GM23338 (cell line): ENCODE measurements at places on chromosomes 7 and 10. TPM values are rescaled to one million over a fixed set of nuclear protein-coding genes. Genes with fewer than 3 reads are reported as not detected.

DNA sequence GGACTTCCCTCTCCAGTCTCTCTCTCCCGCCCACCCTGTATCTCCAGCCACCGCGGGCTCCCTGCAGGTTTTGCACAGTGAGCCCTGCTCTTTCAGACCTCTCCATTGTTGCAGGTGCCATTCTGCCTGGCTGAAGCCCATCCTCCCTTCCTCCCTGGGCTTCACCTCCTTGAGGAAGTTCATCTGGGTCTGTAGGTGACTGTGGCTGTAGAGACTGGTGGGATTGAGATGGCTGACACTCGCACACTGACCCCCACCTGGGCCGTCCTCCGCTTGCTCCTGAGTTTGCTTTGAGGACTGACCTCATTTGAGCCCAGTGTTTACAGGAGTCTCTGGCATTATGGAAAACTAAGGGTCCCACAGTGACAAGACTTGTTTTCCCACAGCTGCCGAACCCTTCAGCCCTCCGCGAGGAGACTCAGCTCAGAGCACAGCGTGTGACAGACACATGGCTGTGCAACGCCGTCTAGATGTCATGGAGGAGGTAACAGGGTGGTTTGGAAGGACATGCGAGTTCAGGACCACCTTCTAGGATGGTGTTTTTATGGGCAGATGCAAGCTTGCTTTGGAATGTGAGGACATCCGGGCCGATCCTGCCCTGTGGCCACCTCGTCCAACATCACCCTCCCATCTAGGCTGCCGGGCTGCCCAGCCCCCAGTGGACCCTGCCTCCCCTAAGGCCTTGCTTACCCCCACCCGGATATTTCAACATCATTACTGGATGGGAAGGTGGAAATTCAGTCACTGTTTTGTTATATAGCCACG is 9.3 kb downstream of the PLAC9 start:
- no peak for DNase-seq

DNA sequence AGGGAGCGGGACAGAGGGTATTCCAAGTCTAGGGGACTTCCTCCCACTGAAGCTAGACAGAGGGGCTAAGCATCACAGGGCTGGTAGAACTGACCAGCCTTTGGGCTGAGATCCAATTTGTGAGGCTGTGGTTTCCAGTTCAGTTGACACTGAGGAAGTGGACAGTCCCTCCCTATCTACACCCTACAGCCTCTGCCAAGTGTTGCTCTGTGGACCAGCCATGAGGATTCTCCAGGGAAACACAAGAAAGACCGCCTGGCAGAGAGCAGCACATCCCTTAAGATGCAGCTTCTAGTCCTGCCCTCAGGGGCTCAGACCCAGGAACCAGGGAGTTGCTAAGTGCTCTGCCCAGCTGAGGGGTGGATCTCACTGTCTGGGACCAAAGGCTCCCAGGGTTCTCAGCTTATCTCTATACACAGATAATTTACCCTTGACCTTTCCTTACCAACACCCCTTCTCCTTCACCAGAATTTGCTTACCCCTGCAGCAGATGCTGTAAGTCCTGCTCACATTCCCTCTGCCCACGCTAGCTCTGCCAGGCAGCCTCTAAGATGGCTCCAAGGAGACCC is 252.0 kb downstream of the SKIDA1 start:
- no peak for DNase-seq

Gene ASAH2
- 0.04 and 0.17 TPM in 2 replicates for total RNA-seq

GRCh38 chr10:110865186-110865808 is 6.4 kb upstream of the PDCD4 start:
- DNase-seq: no peak

Gene FAM24B
- 6.5 and 10.9 TPM in 2 replicates for total RNA-seq

Gene CPA5
- not detected in 2 replicates for total RNA-seq

DNA sequence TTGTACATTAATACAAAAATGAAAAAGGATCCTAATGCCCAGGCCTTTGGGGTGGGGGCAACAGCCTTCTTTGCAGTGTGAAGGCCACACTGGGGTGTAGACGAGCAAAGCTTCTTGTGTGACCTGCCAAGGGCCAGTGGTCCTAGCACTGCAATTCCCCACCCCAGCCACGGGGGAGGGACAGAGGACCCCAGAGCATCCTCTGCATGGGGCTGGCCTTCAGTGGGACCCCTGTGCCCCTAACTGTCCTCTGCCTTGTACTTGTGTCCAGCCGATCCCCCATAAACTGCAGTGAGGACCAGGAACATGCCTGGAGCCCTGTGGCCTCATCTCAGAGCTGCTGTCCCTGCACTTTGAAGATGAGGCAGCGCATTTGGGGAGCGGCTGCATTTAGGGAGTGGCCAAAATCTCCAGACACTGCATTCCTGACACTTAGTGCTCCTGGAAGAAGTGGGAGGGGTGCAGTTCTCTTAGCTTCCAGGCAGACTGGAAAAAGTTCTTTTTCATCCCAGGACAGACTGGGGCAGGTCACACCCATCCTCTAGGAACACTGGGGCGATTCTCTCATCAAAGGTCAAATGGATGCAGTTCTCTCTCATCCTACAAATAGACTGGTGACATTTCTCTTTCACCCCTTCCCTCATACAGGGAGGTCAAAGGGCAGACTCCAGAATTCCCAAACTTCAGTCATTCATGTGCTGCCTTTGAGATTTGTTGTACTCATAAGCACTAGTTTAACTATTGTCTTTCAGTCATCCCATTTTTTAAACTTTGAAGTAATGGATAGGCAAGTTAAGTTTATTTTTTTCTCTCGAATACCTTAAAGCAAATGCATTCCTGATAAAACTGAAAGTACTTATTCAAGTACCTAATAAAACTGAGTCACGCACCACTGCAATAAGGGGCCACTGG is 922 bp upstream of the MYO1G start:
- peak; percentile 35 for DNase-seq

DNA sequence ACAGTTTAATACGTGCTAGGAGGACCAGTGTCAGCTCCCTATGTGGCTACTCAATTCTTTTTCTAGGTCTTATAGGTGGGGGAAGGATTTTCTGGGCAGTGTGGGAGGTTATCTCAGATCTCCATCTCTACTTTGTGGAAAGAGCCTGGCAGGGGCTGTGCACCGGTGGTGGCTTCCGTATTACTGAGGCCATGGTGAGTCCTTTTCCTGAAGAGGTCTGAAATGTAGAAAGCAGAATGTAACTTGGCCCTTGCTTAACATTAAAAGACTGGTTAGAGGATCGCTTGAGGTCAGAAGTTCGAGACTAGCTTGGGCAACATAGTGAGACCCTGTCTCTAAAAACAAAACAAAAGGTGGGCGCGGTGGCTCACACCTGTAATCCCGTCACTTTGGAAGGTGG is 2.7 kb upstream of the TPST1 start:
- DNase-seq: no peak

Gene PGAM2
- 0.78 and 2.9 TPM in 2 replicates for total RNA-seq

DNA sequence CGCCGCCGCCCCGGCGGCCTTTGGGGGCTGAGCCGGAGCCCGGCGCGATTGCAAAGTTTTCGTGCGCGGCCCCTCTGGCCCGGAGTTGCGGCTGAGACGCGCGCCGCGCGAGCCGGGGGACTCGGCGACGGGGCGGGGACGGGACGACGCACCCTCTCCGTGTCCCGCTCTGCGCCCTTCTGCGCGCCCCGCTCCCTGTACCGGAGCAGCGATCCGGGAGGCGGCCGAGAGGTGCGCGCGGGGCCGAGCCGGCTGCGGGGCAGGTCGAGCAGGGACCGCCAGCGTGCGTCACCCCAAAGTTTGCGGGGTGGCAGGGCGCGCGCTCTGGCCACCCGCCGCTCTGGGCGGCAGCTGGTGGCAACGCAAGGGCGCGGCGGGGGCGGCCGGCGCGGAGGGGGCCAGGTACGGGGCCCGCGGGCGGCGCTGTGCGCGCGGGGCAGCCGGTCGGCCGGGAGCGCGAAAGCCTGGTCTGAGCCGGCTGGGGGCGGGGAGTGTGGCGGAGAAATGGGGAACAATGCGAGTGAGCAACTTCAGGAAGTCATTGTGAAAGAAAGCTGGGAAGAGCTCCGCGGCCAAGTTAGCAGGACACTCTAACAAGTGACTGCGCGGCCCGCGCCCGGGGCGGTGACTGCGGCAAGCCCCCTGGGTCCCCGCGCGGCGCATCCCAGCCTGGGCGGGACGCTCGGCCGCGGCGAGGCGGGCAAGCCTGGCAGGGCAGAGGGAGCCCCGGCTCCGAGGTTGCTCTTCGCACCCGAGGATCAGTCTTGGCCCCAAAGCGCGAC is at the start of gene IKZF1:
TSS of gene IKZF1 (plus strand) at position 588 of the 782 bp plus-strand sequence. CDS start 14,346 bp downstream, outside the sequence.
- peak; percentile 71 for DNase-seq

DNA sequence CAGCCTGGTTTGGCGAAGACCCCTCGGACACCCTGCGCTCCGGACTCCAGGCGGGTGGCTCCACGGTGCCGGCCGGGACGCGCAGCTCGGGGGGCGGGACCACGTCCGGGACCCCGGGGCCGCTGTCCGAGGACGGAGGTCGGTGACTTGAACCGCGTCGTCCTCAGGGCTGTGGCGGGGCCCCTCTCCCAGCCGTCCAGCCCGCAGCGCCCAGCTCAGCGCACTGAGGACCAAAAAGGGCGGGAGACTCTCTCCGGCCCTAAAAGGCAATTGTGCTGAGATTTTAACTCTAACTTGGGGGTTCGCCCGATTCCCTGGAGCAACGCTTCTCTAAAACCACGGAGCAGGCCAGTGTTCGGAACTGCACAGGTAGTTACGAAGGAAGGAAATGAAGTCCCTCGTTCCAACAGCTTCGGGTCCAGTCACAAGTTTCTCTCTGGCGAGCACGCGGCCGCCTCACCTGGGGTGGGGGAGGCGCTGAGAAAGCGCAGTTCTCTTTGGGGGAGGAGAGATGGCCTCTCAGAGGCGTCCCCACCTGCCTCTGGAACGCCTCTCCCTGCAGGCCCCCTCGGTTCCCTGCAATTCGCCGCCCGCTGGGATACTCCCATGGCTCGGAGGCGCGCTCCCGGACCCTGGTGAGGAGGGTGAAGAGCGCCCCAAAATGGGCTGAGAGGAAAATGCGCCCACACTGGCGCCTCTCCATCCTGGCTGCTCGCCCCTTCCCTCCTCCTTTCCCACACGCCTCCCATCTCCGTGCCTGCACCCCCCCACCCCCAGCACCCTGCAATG is 352.7 kb downstream of the DNAJB6 start:
- DNase-seq: no peak

Gene CALML5
- 0.27 TPM in 1 of 2 replicates, not detected in the other for total RNA-seq

- DNase-seq: peak; percentile 74
Measured at GRCh38 chr7:12524794-12525386, 45.6 kb upstream of the SCIN start.

Gene ADAM22
- 17.6 and 18.7 TPM in 2 replicates for total RNA-seq

- DNase-seq: peak; percentile 94
Measured at GRCh38 chr7:22559829-22560489, 60.0 kb upstream of the STEAP1B start.

Gene WASHC2C
- 23.8 and 25.2 TPM in 2 replicates for total RNA-seq

Gene PALD1
- 48.7 and 58.2 TPM in 2 replicates for total RNA-seq

Gene FAM241B
- total RNA-seq: 6.7 and 8.7 TPM in 2 replicates

Gene LIPJ
- 0.04 and 0.14 TPM in 2 replicates for total RNA-seq

- DNase-seq: no peak
Measured at GRCh38 chr10:74507951-74508350, 318.4 kb upstream of the KAT6B start.

DNA sequence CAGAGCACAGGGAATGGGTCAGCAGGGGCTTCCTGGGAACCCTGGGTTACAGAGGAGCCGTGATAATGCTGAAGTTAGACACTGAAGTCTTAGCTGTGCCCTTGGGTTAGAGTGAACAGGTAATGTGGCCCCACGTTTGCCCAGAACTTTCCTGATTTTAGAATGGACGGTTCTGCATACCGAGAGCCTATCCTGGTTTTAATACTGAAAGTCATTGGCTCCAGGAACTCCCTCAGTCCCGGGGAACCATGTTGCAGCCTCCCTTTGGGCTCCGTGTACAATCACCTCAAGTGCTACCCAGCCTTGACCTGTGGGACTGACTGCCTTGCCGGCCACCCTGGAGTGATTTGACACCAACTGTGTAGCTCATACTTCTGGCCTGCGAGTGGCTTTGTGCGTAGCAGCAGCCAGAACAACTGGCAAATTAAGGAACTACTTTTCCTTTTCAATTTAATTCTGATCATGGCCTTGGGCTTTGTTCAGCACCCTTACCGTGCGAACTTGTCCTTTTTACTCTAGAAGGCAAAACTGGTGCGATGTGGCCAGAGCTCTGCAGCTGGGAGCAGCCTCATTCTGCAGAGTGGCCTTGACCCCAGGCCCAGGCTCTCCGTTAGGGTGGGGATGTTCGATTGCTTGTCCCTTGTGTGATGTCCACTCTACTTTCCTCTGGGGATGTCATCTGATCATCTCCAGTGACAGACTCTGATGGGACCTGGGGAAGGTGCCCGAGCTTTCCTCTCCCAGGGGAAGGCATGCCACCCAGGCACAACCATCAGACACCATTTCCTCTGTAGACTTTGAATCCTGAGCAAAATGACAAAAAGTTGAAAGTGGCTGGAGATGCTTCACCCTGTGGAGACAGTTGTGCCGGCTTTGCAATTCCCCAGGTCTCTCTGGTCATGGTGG is 265.9 kb downstream of the GLRX3 start:
- DNase-seq: no peak

DNA sequence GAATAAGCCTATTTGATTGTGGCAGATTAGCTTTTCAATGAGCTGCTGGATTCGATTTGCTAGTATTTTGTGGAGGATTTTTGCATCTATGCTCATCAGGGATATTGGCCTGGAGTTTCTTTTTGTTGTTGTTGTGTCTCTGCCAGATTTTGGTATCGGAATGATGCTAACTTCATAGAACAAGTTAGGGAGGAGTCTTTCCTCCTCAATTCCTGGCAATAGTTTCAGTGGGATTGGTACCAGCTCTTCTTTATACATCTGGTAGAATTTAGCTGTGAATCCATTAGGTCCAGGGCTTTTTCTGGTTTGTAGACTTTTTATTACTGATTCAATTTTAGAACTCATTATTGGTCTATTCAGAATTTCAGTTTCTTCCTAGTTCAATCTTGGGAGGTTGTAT is 43.4 kb upstream of the KLF14 start:
- DNase-seq: no peak

DNA sequence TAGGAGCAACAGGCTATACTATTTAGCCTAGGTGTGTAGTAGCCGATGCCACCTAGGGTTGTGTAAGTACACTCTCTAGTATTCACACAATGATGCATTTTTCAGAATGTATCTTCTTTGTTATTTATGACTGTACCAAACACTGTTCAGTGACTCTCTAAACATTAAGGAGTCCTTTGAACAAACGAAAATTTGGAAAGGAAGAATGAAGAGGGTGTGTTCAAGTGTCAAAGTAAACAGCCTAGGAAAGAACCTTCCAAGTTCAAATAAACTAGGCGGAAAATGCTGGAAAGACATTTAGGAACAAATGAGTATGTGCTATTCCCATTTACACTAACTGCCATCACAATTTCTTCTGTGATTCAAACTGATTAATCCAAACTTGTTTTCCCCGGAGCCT is 142.4 kb downstream of the CHCHD3 start:
- no peak for DNase-seq

- DNase-seq: no peak
Measured at GRCh38 chr7:33326485-33326848, 197.1 kb downstream of the BBS9 start.

Gene SUN3
- total RNA-seq: 0.52 TPM in 1 of 2 replicates, not detected in the other

Gene AKR1C4
- not detected in 2 replicates for total RNA-seq
